ENCODE measurements at places on chromosomes 2 and 18. TPM values are rescaled to one million over a fixed set of nuclear protein-coding genes. Genes with fewer than 3 reads are reported as not detected.

- no peak for DNase-seq
Measured at GRCh38 chr2:140577453-140577852, 1553.4 kb downstream of the LRP1B start.

GRCh38 chr18:26491194-26491816, 57.0 kb downstream of the KCTD1 start:
- no peak for DNase-seq

GRCh38 chr2:64119369-64119768, 24.9 kb downstream of the PELI1 start:
- no peak for DNase-seq

DNA sequence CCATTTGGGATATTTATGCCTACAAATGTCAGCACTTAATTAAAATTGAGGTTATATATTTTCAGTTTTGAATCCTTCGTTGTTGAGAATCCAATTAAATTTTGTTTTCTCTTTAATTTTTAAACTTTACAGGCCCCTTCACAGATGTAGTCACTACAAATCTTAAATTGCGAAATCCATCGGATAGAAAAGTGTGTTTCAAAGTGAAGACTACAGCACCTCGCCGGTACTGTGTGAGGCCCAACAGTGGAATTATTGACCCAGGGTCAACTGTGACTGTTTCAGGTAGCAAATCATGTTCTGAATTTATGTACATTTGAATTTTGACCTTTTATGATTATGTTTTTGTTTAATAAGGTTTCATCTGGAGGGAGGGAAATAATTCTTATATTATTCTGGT, 17.9 kb downstream of the VAPA start:
- DNase-seq = no peak

DNA sequence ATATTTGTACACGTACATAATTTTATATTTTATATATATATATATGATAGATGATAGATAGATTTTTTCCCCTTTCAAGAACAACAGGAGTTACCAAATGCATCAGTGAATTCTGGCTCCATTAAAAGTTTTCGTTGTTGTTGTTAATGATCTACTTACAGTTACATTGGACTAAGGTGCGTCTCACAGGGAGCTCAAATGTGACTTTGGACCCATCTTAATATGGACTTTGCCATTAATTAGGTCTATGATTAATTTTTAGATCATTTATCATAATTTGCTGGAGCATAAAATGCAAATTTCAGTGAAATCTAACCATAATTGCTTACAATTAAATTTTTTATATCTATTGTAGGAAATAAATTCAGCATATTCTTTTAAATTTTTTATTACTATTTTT, 261.6 kb downstream of the NRXN1 start:
- no peak for DNase-seq

GRCh38 chr2:39898934-39899333, 119.9 kb upstream of the THUMPD2 start:
- DNase-seq = no peak

Gene STPG4
- 1.1 TPM for total RNA-seq

Gene CCDC85A
- total RNA-seq = 24.8 TPM

Gene ALPG
- total RNA-seq = not detected

DNA sequence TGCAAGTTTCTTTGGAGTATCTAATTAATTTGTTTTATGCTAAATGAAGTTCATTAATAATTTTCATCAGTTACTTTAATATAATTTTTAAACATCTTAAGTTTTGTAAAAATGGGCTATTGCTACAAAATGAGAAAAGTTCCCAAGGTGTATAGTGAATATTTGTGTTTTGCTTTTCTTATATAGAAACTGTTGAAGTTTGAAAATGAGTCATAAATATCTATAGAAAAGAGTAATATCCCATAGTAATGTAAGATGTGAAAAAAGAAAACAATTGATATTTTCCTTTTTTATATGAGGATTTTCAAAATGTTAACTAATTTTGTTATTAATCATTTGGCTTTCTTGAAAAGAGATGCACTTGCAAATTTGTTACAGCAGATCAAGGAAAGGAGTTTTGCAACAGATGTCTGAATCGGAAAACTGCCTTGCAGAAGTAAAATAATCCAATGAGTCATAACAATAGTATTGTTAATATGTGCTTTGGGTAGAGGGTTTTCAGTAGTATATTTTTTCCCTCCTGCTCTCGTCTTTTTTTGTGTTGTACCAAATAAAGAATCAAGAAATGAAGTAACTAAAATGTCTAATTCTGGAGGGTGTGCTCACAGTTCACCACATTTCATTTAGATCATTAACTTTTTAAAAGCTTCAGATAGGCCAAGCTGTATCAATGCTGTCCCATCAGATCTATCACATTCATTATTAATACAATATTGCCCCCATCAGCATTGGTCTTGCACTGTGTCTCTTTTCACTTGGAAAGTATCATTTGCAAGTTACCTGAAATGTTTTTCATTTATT, 15.5 kb downstream of the DUSP19 start:
- DNase-seq = no peak

Gene SERPINB7
- total RNA-seq = not detected

Gene PJVK
- 7.3 TPM for total RNA-seq

Gene PLCL1
- total RNA-seq = 9.5 TPM

DNA sequence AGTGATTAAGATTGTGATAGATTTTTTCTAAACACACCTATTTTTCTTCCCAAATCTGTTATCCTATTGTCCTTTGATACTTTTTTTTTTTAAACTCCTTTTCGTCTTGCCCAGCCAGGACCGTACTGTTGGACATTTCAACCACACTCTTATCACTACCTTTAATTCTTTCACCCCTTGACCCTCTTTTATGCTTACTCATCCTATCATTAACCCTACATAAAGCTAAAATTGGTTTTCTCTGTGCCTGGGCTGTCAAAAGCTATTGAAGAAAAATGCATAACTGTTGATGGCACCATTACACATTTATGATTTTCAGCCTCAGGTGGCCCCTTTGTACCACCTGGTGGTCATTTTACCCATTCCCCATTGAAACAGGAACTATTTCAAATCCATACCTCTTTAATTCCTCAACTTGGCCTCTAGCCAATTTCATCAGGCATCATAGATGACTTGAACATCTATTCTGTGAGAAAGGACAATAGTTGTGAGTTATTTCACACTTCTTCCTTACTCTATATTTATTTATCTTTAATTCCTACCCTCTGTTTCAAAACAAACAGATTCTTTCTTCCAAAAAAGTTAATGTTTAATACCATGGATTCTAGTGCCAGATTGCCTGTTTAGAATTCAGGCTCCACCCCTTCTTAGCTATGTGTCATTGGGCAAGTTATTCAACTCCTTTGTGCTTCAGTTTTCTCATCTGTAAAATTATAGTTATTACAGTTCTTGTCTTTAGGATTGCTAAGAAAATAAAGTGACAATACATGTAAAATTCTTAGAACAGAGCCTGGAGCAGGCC, 258.6 kb downstream of the CAMKMT start:
- no peak for DNase-seq

Gene KANSL1L
- 75.8 TPM for total RNA-seq
